ENCODE measurements at places on chromosomes 5 and 9.

DNA sequence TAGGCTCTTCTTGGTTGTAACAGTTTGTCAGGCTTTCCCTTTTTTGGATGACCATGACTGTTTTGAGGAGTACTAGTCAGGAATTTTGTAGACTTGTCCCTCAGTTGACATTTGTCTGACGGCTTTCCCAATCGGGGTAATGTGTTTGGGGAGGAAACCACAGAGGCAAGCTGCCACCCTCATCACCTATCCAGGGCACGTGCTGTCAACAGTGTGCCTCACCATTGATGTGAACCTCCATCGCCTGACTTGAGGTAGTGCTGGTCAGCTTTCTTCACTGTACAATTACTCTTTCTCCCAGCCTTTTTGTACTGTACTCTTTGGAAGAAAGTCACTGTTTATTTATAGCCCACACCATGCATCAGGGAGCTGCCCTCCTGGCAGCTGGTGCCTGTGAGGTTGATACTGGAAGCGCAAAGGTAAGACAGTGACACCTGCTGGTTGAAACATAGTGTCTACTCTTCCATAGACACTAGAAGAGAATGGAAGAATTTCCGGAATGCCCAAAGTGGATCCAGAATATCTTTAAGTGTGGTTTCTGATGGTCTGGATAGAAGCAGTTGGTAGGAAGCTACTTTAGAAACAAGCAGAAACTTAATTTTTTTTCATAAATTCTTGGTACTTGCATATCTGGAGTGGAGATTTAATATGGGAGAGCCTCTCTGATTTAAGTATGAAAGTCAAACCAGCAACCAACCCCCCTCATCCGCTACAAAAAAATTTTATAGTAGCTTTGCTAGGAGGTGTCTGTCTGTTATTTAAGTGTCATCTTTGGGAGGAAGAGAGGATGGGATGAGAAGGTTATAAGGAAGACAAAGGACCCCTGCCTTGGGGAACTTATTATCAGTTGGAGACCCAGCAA lies 69.3 kb downstream of the SNX30 start:
- DNase-seq, result peak; percentile 71

- DNase-seq, result no peak
Measured at GRCh38 chr9:22112870-22113821, 104.0 kb upstream of the CDKN2B start.

DNA sequence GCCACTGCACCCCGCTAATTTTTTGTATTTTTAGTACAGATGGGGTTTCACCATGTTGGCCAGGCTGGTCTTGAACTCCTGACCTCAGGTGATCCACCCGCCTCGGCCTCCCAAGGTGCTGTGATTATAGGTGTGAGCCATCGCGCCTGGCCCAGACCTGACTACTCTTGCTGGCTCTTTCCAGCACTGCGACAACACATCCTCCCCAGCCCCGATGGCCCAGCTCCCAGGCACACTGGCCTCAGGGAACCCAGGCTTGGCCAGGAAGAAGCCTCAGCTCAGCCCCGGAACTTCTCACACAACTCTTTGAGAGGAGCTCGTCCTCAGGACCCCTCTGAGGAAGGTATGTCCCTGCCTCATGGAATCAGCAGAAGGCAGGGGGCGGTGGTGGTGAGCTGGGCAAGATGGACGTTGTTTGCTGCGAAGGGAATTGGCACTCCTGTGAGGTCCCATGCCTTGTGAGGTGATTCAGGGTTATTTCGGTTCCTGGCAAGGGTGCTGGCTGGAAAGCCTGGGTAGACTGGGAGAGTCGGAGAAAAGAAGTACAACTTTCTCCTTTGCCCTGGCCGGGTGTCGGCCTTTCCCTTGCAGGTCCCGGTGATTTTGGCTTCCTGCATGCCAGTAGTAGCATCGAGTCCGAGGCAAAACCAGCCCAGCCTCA lies 5.9 kb downstream of the DELE1 start:
- DNase-seq, result no peak

- no peak for DNase-seq
Measured at GRCh38 chr5:113195771-113196170, 219.2 kb downstream of the DCP2 start.

DNA sequence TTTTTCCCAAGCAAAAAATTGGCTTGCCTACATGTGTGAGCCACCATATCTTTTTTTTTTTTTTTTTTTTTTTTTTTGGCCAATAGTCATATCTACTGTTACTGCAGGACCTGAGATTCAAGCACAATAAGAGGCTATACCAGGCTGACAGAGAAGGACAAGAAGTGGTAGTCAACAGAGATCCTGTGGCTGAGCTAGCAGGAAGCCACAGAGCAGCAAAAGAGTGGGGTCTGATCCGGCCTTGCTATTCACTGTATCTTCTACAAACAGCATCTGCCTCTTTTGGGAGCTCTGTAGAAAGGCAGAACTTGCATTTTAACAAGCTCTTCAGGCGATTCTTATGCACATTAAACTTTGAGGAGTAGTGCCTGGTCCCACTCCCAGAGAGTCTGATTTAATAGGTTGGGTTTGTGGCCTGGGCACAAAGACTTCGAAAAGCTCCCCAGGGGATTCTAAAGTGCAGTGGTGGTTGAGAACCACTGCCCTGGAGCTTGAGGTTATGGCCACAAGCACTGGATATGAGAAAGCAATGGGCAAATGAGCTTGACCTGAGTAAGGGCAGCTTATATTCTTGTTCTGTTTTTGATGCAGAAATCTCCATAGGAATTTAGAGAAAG lies 162.8 kb downstream of the PIK3R1 start:
- DNase-seq, result no peak

DNA sequence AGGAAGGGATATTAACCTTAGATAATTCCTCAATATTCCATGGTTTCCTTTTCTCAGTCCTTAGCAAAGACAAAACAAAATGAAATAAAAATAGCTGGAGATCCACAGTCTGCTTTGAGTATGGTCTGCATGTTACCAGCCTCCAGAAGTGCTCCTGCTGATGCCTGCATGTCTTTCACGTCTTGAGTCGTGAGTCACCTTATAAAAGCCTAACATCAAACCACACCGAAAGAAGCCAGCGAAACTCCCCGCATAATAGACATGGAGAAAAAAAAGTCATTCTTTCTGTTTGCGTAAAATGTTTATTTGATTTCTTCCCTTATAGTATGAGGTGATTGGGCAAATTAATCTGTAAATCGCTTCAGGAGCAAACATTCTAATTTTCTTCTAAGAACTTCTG lies 380.5 kb downstream of the SLCO4C1 start:
- DNase-seq, result peak; percentile 21

- DNase-seq, result no peak
Measured at GRCh38 chr9:134855231-134855899, 25.2 kb upstream of the FCN2 start.

- DNase-seq, result peak; percentile 86
Measured at GRCh38 chr5:78600687-78601414, 47.7 kb downstream of the LHFPL2 start.

DNA sequence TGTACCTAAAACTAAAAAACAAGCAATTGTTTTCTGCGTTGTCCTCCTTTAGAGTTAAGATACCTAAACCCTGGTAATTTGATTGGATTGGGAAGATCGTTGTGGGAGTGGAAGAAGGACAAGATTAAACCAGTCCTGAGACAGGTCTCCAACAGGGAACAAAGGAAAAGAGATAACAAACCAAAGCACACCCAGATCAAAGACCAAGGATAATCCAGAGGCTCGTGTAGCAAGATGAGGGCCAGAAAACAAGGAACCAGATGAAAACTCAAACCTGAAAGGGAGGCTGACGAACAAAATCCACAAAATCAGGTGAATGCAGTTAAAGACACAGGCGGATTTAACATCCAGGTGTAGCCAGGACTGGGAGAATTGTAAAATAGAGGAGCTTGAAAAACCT lies 618.1 kb downstream of the SLCO4C1 start:
- no peak for DNase-seq

GRCh38 chr9:38178237-38178636 lies 109.2 kb upstream of the SHB start:
- no peak for DNase-seq

DNA sequence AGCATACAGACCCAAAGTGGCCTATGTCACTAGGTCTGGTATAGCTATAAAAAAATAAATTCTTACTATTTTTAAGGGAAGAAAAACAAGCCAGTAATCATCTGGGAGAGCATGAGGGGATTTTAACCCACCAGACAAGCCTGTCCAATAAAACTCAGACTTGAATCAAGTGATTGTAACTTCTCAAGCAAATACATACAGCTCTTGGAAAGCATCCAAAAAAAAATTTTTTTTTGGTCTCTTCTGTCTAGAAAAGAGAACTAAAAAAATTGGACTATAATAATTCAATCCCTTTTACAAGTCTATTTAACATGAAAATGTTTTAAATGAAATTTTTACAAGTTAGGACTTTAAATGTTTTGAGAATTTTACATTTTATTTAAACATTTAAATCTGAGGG lies 61.7 kb downstream of the FBXL17 start:
- DNase-seq, result no peak

DNA sequence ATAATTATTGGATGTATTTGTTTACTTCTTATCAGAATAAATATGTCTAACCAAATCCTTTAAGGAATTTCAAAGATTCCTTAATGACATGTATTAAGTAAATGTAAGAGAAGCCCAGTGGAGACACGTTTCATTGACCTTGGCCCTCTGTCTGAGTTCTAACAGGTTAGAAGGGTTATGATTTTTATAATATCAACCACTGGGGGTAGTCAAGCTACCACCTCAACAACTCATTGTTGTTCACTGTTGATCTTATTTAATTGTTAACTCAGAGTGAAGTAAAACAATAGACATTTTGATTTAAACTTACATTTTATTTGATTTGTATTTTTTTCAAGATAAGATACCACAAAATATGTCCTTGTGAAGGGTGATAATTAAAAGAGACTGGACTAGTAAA lies 499.2 kb upstream of the COX7C start:
- no peak for DNase-seq

DNA sequence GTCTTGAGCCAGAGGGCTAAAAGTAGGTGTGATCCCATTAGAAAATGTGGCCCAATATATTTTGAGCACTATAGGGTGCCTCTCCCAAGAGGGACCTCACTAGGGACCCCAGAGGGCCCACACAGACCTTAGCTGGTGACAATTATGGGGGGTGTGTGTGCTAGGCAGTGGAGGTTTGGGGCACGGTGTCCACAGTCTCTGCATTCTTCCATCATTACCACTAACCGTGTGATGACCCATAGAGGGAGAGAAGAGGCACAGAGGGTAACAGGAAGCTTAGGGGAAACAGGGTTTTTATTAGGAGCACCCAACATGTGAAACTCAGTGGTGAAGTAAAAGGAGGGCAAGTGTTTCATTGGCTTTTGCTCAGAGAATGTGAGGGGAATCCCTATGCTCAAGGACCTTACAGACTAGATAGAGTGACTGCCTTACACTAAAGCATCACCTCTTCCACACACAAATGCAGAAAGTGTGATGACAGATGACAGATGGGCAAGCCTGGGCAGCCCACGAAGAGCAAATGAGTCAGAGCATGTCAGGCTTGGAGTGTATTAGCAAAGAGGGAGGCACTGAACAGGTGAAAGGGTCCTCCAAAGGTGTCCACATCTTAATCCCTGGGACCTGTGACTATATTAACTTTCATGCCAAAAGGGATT lies 2.5 kb upstream of the ACTL7A start:
- no peak for DNase-seq

- no peak for DNase-seq
Measured at GRCh38 chr5:25619273-25619672, 974.5 kb upstream of the CDH10 start.

DNA sequence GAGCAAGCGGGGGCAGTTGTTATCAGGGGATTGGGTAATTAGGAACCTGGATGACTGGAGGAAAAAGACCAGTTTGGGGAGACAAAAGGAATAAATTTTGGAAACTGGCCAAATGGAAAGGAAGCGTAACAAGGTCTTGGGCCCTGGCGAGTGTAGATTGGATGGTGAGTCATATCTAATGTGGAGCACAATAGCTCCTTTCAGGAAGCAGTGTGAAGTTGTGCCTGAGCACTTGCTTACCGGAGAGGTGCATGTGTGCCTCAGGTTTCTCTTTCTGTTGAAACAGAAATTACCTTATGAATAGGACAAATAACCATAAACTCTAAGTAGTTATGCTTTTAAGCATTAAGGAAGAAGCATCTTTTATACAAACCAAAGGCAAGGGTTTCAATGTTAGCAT lies 176.4 kb downstream of the KIF4B start:
- DNase-seq, result no peak

DNA sequence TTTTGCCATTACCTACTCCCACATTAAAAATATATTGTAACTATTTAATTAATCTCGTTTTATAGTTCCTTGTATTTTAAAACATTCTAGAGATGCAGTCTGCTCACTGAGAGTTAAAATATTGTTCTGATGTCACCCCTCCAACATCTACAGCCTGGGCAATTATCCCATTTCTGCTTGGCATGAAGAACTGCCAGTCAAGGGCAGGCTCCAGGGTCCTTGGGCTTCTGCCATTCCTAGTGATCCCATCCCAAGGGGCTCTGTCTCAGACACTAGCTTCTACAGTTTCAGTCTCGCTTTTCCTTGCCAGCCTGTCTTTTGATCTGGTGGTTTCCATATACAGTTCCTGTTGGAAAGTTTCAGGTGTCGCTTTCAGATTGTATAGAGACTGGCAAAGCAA lies 287.2 kb downstream of the TMEM232 start:
- DNase-seq, result no peak

GRCh38 chr9:107992271-107992670 lies 502.7 kb upstream of the KLF4 start:
- DNase-seq, result no peak

DNA sequence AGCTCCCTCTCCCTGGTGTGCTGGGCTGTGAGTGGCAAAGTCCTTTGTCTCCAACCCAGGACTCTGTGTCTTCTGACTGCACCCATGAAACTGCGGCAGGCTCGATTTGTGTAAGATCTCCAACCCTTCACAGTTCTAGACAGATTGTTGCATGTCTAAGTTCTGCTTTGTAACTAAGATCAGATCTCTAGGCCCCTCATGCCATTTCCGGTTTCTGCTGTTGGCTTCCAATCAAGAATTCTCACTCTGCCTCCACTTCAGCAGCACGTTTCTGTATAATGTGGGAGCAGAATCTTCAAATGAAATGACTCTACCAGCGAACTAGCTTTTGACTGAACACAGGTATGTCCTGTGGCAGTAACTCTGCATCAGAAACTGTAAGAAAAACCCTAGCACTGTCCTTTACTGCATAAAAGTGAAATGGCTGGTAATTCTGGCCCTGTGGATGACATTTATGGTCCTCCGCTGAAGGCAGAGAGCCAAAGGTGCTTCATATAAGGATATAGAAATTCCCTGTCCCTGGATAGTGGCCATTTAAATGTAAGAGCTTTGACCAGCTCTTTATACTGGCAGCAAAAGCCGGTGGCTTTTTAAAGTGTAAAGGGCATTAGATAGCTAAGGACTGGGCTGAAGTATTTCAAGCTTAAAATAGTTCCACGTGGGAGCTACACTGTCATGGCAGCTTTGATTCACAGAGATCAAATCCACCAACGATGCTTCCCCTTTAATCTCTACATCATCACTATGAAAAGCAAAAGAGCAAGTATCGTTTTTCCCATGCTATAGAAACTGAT lies 319.0 kb upstream of the CDH6 start:
- no peak for DNase-seq

DNA sequence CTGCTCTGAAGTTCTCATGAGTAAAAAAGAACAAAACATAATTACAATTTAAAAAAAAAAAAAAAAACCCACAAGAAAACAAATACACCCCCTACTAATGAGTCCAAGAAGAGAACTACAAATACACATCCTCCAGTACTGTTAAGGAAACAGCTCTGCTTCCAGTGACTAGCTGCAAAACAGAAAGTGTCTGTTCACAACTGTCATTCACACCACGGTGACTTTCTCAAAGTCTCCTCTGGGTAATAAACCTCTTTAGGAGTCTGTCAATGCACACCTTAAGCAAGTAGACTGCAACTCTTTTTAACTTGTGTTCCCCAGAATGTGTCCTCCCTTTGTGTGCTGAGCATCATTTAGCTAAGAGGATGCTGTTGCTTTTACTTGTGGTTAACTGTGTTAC lies 6.2 kb downstream of the REEP5 start:
- DNase-seq, result no peak
